ENCODE measurements at places on chromosomes 7 and 10.

DNA sequence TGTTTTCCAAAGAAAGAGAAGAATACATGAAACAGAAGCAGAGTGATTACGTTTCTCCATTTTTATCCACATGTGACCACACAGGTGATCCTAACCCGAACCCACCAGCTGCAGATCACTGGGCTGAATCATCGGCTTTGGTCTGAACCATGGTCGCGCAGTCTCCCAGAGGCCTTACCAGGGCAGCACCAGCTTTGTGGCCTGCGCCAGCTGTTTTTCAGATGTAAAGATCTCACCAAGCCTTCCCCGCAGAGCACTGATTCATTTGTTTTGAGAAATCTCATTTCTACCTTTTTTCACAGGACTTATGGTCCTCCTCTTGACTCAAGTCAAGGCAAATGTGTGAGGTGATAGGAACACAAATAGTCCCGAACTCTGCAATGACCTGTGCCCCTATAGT is 207.0 kb upstream of the PPP2R2D start:
- no peak for DNase-seq

DNA sequence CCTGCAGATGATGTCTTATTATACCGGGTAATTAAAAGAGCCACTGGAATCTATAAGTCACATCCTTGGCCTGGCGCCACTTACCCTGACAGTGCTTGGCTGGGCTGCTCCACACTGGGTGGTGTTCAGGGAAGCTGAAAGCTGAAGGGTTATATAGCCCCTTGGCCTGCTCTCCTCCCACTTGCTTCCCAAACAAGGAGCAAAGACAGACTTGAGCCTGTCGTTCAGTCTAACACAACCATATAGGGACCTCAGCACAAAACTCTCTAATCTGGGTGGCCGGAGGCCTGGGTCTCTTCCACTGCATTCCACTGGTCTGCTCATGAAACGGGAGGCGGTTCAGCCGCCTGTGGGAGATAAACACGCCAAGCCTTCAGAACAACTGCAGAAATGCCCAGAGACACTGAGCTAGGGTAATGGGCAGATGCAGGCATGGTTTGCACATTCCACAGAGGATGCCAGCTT is at the start of gene ACTA2:
Gene ACTA2 (minus strand): TSS at position 127 of the 465 bp plus-strand sequence. CDS start 3,843 bp downstream, outside the sequence.
- DNase-seq, result no peak

GRCh38 chr7:113087071-113087998 is 708 bp upstream of the GPR85 start:
- DNase-seq, result no peak

- DNase-seq, result no peak
Observed at GRCh38 chr10:53135213-53135896, 362.8 kb upstream of the MBL2 start.

DNA sequence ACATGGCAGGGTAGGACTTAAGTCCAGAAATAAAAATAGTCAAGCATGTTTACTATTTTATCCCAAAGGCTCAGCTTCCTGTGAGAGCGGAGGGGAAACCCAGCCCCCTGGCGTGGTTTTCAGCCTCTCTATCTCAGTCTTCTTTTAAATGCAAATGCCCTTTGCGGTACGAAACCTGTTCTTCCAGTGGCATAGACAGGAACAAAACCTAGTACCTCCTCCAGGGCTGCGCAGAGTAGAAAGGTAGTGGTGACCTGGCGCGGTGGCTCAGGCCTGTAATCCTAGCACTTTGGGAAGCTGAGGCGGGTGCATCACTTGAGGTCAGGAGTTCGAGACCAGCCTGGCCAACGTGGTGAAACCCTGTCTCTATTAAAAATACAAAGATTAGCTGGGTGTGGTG is 181.3 kb upstream of the FOXK1 start:
- no peak for DNase-seq

DNA sequence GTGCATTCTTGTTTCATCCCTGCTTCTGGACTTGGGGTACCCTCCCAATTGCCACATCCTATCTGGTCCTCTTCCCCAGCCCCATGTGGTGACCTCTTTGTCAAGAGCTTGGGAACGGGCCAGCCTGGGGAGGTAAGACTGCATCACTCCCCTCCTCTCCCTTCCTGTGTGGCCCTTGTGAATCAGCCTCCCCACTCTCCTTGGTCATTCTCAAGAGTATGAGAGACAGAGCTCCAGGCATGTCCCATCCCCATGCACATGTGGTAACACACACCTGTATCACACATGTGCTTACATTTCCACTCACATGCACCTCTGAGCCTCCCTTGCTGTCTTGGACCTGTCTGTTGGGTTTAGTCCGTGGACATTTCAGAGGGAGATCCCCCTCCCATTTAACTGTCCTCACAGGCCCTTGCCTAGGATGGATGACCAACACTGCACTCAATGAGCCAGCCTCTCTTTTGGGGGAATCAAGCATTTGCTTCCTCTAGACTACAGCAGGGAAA is 2.6 kb downstream of the MRPL43 start:
- DNase-seq, result no peak

DNA sequence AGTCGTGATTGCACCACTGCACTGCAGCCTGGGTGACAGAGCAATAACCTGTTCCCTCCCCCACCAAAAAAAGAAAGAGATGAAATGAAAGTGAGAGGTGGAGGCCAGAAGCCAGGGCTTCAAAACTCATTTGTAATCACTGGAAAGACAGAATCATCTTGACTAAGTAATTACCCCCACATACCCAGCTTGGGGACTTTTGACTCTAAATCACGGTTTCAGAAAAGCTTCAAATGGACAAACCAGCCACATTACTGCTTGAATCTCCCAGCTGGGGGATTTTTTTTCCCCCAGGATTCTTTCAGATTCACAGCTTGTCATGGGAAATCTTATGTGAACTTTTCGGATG is 361.0 kb downstream of the FRMD4A start:
- DNase-seq, result no peak

GRCh38 chr7:30721211-30721610 is 30.7 kb upstream of the INMT start:
- no peak for DNase-seq

DNA sequence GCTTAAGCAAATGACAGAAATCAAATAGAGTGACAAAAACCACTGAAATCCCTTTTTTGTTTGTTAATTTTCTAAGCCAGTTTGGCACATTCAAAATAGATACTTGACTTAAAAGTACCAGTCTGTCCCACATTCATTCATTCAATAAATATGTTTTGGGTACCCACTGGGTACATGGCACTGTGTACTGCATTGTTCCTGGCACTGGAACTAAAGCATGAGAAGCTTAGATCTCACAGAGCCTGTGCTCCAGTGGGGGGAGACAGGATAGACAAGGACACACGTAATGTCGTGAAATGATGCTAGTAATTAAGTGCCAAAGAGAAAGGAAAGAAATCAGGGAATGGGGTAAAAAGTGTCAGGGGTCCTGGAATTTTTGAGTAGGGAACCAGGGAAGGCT is 13.0 kb downstream of the MTURN start:
- no peak for DNase-seq

DNA sequence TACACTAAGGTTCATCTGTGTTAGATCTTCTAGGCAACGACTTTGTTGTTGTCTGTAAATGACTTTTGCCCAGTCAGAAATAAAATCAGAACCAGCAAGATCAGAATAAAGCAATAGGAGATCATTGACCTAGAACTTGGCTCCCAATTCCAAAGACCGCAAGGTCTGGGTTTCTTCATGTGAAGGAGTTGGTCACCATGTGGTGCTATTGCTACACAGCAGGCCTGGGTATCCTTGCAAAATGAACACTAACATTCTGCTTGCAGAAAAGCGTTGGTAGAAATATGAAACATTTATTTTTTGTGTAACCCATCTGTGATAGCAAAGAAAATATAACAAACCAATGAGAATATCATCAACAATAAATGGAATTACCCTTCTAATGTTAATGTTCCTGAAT is 831.0 kb downstream of the NXPH1 start:
- DNase-seq, result no peak

GRCh38 chr7:122136078-122136477 is 8.0 kb downstream of the AASS start:
- no peak for DNase-seq

- DNase-seq, result no peak
Observed at GRCh38 chr10:10613656-10614244, 403.9 kb upstream of the CELF2 start.

DNA sequence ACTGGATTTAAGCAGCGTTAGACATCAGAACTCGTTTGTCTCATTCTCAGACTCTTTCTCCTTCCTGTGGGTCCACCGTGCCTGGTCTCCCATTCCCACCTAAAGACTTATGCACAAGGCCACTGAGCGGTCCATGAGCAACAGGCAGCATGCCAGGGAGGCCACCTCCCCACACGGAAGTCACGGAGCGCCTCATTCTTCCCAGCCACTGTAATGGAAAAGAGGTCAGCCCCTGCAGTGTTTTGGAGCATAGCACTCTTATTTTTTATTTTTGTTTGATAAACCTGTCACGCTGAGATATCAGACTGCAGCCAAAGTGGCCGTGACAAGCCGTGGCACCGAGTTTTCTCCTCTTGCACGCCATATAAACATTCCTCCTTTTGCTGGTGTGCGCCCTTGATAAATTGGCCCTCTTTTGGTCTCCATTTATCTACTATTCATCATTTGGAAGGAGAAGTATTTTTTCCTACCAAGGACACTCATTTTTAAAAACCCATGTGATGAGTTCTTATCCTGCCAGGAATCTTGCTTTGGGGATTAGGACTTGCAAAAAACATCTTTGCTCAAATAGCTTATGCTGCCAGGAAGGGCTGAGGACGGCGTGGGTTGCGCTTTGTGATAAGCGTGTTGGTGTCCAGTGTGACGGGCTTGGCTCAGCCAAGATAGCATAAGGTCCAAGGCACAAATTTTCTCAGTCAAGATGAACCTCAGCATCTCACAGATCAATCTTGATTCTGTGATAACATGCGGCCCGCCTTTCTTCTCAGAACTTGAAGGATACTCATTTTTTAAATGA is 206.0 kb downstream of the CCDC3 start:
- DNase-seq, result no peak

DNA sequence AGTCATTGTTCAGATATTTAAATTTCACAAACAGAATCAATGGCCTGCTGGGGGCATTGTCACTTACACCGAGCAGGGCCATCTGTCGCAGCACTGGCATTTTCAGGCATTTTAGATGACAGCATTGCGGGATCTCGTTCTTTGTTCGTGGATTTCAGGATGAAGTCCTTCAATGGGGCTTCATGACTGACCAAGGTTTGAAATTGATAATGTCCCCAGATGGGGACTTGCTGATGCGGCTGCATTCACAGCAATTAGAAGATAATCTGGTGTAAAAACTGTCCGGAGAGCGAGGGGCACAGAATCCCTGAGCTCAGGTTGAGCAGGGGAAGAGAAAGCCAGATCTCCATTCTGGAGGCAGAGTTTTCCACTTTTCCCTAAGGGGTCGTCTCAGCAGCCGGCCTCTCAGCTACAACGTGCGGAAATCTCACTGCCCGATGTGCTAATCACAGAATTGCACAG is 1.9 kb upstream of the C7orf33 start:
- no peak for DNase-seq

DNA sequence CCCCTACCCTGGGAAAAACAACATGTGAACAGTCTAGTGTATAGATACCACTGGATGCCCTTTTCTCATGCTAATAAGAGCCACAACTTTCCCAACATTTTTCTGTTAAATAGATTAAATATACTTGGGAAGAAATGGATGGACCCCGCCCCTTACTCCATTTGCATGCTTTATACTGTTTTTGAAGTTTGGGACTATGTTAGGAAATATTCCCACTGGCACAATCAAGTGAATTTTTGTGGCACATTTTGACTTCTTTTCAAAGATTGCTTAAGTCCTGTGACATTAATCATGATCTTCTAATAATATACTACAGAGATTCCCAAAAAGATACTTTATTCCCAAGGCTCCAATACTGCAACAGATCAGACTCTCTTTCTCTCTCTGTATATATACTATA is 216.6 kb downstream of the TWIST1 start:
- DNase-seq, result no peak

- no peak for DNase-seq
Observed at GRCh38 chr10:77746047-77746707, 108.6 kb upstream of the KCNMA1 start.

GRCh38 chr7:25382869-25383268 is 154.6 kb upstream of the NPVF start:
- DNase-seq, result no peak

Data from activated effector memory CD4-positive, alpha-beta T cell treated with Interleukin-2 at 50 U/mL for 16 hours (primary cell).